ENCODE measurements at places on chromosomes 2 and 18.

GRCh38 chr2:197349699-197350098 is 39.1 kb upstream of the ANKRD44 start:
- no peak for DNase-seq

DNA sequence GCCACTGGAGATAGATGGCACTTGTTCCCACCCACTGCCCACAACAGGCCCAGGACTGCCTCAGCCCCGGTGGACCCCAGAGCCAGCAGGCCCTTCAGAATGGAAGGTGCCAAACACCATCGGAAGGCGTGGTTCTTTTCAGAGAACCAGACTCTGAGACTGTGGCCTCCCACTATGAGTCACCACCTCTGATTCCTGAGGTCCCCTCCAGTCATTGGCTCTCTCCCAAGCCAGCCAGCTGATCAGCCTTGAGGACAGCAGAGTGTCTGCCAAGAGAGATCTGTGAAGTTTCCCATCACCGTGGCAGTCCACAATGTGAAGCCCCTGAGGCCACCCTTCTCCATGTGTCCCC is 10.4 kb upstream of the MAP3K2 start:
- DNase-seq: peak; percentile 61

DNA sequence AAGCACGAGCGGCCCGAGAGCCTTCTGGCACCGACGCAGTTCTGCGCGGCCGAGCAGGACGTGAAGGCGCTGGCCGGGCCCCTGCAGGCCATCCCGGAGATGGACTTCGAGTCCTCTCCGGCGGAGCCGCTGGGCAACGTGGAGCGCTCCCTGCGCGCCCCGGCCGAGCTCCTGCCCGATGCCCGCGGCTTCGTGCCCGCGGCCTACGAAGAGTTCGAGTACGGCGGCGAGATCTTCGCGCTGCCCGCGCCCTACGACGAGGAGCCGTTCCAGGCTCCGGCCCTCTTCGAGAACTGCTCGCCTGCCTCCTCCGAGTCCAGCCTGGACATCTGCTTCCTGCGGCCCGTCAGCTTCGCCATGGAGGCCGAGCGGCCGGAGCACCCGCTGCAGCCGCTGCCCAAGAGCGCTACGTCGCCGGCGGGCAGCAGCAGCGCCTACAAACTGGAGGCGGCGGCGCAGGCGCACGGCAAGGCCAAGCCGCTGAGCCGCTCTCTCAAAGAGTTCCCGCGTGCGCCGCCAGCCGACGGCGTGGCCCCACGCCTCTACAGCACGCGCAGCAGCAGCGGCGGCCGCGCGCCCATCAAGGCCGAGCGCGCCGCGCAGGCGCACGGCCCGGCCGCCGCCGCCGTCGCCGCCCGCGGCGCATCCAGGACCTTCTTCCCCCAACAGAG is 70.4 kb downstream of the ARHGEF33 start:
- DNase-seq: no peak

- DNase-seq: no peak
Measured at GRCh38 chr2:230889911-230890601, 25.3 kb downstream of the ITM2C start.

DNA sequence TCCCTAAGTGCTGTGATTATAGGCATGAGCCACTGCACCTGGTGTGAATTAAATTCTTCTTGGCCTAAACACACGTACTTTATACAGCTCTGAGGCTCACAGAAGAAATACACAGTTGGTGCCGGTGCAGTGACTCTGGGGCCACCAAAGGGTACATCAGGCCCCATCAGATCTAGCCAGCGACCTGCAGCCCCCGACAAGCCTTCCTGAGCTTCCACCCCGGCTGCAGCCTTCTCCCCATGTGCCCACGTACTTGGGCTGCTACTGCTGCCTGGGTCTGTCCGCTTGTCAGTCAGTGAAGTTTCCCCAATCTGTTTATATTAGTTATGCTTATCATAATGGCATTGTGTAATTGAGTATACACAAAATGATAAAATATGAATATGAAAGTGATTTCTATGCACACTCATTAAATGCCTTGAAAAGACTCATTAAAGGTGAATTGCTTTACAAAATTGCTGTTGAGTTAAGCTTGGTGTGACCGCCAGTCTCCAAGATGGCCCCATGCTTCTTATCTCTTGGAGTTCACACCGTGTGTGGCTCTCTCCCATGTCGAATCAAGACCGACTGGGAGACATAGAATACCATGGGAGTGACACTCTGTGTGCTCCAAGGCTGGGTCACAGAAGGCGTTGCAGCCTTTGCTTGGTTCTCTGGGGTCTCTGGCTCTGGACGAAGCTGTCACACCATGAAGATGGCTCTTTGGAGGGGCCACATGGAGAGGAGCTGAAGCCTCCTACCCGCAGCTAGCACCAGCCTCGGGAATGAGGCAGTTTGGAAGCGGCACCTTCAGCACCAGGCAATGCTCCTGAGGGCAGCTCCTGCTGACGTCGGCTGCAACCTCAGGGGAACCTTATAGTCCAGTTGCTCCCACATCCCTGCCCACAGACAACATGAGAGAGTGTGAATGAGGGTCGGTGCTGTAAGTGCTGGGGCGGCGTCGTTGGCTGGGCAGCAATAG is 29.2 kb upstream of the HPCAL1 start:
- no peak for DNase-seq

DNA sequence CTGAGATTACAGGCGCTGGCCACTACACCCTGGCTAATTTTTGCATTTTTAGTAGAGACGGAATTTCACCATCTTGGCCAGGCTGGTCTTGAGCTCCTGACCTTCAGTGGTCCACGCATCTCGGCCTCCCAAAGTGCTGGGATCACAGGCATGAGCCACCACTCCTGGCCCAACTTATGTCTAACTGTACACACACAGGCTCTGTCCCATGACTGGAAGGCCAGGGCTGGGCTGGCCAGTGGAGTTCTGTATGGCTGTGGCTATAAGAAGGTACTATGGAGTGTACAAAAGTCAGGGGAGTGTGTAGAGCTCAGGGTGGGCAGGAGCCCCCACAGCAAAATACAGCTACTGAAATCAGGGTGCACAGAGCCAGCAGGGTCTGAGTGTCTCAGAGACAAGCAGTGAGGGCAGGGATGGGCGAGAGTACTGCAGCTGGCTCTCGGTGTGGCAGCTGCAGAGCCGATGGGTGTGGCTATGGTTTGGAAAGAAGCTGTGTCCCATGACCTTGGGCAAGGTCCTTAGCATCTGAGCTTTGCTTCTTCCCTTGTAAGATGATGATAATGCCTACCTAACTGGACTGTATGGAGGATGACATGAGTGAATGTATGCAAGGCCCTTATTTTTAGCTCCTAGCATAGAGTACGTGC is 10.4 kb upstream of the MSGN1 start:
- DNase-seq: no peak

- no peak for DNase-seq
Measured at GRCh38 chr2:68366083-68366560, 1.0 kb downstream of the PLEK start.

Measured in GDM1 (cell line).